ENCODE measurements at places on chromosomes 3 and 15. TPM values are rescaled to one million over a fixed set of nuclear protein-coding genes. Genes with fewer than 3 reads are reported as not detected.

GRCh38 chr3:101104321-101104720 is 111.1 kb upstream of the ABI3BP start:
- H3K4me3 ChIP-seq, result no peak overlapping the region
- no peaks in the 10 kb centered on the region for H3K4me1 ChIP-seq
- H3K36me3 ChIP-seq, result no peaks in the 10 kb centered on the region
- DNase-seq, result no peak
- H3K27ac ChIP-seq, result no peak overlapping the region
- H3K27me3 ChIP-seq, result peaks cover 13% of the 10 kb centered on the region

DNA sequence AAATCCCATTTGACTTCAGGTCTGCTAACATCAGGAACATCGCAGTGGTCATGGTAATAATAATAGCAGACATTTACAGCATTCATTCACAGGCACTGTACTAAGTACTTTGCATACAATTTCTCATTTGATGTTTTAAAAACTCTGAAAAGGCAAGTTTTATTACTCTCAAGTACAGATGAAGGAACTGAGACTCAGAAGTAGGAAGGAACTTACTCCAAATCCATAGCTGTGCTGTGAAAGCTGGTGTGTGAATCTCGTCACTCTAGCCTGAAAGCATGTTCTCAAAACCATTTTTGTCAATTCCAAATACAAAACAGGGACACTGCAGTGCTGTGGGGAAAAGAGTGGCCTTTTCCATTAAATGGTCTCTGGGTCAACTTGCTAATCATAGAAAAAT is 179.9 kb downstream of the FAM43A start:
- no peaks in the 10 kb centered on the region for H3K36me3 ChIP-seq
- DNase-seq, result no peak
- no peak overlapping the region for H3K27ac ChIP-seq
- no peaks in the 10 kb centered on the region for H3K4me1 ChIP-seq
- H3K4me3 ChIP-seq, result no peak overlapping the region

DNA sequence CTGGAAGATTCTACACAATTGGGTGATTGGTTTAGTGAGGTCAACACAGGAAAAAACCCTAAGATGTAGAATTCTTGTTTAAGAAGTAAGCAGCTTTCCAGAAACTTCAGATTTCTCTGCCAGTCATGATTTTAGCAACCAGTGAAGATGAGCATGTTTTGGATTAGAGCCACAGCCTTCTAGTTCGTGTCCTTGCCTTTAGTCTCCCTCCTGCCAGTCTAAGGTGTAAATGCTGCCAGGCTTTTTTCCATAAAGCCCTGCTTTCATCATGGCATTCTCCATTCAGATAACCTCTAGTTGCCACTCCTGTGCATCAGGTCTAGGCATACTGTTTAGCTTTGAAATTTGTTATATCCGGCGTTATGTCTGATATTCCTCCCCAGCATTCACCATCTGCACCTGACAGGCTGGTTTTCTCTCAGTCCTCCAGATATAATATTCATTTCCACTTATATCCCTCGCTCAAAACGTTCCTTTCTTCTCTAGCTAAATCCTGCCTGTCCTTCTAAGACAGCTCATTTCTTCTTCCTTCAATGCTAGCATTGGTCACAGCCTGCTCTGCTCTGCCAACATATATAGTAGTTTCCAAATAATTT is 37.4 kb downstream of the SYN2 start:
- H3K36me3 ChIP-seq, result no peaks in the 10 kb centered on the region
- no peaks in the 10 kb centered on the region for H3K4me1 ChIP-seq
- DNase-seq, result no peak
- no peak overlapping the region for H3K4me3 ChIP-seq
- peaks cover 26% of the 10 kb centered on the region for H3K27me3 ChIP-seq

DNA sequence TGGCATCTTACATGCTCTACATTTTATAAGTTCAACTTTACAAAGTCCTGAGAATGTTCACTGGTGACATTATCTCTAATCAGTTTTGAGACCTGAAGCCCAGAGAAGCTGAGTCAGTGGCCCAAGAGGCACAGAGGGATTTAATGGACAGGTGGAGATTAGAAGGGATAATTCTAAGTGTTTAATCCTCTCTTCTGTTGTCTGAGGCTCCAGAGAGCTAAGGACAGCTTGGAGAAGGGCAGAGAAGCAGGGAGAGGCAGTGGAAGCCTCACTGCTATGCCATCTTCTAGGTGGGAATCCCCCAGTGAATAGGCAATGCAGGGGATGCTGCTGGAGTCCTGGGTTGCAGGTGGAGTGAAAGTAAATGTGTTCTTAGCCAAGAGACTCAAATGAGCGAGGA is 369.4 kb upstream of the SLCO3A1 start:
- no peaks in the 10 kb centered on the region for H3K36me3 ChIP-seq
- DNase-seq, result no peak
- H3K27ac ChIP-seq, result no peak overlapping the region

Gene AGBL1
- total RNA-seq, result not detected

Gene FAM81A
- total RNA-seq, result 1.2 TPM

DNA sequence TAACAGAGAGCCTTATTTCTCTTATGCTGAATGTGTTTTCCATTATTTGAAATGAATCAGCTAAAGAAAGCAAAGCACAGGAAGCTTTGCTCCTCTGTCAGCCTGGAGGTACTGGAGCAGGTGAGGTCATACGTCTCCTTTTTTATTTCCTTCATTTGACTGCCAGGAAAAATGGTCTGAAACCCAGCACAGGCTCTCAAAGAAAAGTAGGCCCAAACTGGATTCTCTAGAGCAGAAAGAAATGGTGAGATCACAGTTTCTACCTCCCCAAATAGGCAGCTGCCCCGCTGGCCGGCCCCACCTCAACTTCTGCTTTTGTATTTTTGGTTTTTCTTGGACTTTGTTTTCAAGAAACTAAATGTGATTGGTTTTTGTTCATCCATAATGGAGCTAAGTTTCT is 95.1 kb downstream of the RPL39L start:
- no peak for DNase-seq
- H3K4me1 ChIP-seq, result peaks cover 87% of the 10 kb centered on the region
- no peaks in the 10 kb centered on the region for H3K27me3 ChIP-seq

- H3K4me1 ChIP-seq, result no peaks in the 10 kb centered on the region
- H3K4me3 ChIP-seq, result no peak overlapping the region
- peaks cover 9% of the 10 kb centered on the region for H3K27me3 ChIP-seq
- H3K27ac ChIP-seq, result no peak overlapping the region
Observed at GRCh38 chr3:102237838-102238237, 197.0 kb upstream of the ZPLD1 start.

Gene SLC22A13
- total RNA-seq, result 0.31 TPM
